ENCODE measurements at places on chromosomes 5 and 9.

DNA sequence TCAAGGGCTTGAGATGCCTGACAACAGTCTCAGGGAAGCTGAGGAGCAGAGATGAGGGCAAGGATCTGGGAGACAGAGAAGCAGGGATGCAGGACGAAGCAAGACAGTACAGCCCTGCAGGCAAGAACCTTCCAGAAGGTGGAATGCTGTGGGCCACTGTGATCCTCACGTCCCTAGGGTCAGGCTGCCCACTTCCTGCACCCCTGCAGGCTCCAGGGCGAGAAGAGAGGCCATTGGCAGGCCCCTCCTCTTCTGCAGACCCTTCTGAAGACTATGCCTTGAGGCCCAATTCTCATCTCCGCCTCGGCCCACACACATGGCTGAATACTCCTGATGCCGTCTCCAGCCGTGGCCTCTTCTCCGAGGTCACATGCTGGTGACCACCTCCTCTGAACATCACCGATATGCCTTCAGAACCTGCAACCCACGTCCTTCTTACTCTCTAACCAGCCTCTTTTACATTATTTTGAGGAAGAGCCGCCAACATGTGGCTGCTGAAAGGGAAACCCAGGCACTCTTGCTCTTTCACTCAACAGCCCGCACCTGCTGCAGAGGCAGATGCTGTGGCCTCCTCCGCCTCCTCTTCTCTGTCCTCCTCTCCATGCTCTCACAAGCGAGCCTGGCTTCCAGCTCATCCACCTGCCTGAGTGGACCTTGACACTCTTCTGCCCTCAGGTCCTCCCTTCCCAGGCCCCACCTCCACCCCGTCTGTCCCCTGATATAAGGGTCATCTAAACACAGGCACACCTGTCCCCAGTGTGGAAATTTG lies 181.5 kb downstream of the IRX2 start:
- no peak for DNase-seq

- peak; percentile 51 for DNase-seq
These were observed 778 bp upstream of the PPP6C start for GRCh38 chr9:125190361-125190801.

DNA sequence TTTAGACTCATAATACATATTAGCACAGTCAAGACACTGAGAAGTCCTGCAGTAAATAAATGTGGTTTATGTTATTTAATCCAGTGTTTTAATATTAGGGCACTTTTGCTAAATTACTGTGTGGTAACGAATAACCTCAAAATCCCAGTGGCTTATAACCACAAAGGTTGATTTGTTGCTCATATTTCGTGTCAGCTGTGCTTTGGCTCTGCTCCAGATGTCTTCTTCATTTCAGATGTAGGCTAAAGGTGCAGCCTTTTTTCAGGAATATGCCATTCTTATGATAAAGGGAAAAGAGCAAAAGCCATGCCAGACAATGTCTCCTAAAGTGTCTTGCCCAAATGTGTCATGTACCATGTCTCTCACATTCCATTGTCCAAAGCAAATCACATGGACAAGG lies 144.8 kb downstream of the BRINP1 start:
- DNase-seq: no peak

- DNase-seq: no peak
These were observed 27.0 kb downstream of the SKP1 start for GRCh38 chr5:134149571-134150303.

DNA sequence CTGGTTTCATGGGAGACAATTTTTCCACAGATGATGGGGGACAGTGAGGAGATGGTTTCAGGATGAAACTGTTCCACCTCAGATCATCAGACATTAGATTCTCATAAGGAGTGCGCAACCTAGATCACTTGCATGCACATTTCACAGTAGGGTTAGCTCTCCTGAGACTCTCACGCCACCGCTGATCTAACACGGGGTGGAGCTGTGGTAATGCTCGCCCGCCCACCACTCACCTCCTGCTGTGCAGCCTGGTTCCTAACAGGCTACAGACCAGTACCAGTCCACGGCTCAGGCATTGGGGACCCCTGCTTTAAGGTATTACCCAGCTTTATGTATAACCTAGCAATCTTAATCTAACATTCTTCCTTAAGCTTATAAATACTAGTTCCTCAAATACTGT lies 35.6 kb downstream of the TTC39B start:
- DNase-seq: no peak

DNA sequence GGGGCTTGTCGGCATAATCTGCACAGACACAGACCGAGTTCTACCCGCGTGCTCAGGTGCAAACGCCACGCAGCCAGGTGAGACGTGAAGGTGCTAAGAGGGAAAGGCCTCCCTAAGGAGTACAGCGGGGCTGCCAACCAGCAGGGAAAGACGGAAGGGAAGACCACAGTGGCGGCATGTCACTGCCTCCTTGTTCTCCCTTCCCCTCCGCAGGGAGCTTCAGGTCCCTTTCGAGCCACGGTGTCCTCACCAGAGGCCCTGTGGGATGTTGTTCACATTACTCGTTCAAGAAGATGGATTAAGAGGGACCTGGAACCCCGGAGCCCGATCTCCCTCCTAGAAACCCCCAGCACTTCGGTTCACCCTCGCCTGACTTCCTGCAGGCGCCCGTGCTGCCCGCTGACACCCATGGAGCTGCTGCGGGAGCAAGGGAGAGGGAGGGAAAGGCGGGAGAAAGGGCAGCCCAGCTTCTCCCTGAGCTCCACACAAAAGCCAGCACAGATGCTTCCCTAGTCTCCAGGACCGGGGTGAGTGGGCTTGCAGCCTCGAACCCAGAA lies 686 bp downstream of the BRD9 start:
- DNase-seq: peak; percentile 58

GRCh38 chr9:8627976-8628679 lies 828.5 kb upstream of the DMAC1 start:
- peak; percentile 2 for DNase-seq

- peak; percentile 82 for DNase-seq
These were observed 10.9 kb downstream of the PTCH1 start for GRCh38 chr9:95505717-95506427.

DNA sequence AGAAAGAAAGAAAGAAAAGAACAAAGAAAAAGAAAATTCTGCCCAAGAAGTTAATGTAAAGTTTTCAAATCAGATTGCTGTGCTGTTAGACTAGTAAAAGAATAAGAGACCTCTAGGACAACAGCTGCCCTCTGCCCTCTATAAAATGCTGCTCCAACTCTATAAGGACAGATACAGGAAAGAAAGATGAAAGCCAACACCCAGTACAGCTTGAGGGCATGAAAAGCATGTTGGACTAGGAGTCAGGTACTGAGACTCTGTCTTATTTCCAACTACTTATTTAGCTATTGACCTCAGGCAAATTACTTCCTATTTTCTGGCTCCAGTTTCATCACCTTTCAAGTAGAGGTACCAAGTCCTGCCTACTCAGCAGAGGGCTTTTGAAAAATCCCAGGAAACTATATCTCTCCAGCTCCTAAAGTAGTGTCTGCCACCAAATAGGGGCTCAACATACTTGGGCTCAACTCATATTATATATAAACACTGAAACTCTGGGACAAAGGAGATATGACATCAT lies 5.7 kb downstream of the HBEGF start:
- DNase-seq: no peak

Data from RWPE1 (cell line).